Astrocyte of the cerebellum (primary cell): ENCODE measurements at places on chromosomes 2 and 18.

DNA sequence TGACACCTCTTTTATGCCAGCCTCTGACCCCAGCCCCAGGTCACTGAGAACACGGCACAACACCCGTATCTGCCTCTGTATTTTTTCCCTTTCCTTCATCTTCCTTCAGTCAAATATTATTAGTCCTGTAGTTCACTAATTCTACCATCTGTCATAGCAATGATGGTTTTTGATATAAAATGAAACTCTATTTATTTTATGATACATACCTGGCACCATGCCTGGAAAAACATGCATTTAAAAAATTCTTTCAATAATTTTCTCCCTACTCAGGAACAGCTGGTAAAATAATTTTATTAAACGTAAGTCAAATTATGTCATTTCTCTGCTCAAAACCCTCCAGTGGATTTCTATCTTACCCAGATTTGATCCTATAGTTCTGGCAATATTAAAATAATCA is 224.7 kb downstream of the CDH7 start:
- no peak for DNase-seq

DNA sequence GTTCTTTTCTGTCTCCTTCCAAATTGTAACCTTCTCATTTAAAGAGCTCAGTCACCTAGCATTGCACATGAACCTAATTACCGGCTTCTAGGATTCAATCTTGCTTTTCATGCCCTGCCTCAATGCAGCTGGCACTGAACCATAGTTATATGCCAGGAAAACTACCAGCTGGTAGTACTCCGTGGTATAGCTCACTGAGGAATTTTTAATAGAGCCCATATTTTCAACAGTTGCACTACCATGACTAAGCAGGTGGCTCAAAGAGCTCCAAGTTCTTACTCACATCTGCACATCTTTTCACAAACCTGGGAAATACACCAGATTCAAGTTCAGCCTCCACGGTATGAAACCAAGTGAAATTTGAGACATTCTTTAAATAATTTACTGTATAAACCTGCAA is 363.5 kb downstream of the GRB14 start:
- DNase-seq = no peak

- DNase-seq = no peak
These were observed 45.9 kb upstream of the ROCK2 start for GRCh38 chr2:11390399-11390658.

- DNase-seq = no peak
These were observed 3.5 kb upstream of the RNPEPL1 start for GRCh38 chr2:240564561-240565332.

DNA sequence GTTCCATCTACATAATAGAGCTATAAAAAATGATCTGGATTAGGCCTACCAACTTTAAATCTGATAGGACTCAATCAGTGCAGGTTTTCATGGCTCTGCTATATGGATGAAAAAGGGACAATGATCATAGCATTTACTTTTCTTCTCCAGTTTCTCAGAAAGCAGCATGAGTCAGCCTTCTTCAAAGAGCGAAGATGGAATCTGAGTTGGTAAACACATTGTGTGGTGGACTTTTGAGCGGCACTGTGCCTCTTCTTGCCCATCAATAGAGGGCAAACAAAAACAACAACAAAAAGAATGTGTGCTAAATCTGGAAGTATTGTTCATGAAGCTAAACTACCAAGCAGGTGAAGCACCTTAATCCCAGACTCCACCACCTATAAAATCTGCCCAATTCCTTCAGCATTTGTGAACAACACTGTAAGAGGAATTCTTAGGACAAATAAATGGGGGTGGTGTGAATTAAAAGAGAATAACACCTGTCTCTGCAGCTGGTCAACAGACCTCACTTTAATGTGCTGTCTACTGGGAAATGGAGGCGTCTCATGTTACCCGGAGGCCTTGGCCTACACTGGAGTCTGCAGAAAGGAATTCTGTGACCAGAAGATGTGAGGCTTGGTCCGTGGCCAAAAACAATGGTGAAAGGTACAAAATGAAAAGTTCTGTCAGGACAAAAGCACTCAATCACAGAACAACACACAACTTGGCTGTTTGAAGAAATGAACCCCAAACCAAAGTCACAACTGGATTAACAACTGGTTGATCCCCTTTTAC is 609.0 kb downstream of the IRS1 start:
- no peak for DNase-seq

DNA sequence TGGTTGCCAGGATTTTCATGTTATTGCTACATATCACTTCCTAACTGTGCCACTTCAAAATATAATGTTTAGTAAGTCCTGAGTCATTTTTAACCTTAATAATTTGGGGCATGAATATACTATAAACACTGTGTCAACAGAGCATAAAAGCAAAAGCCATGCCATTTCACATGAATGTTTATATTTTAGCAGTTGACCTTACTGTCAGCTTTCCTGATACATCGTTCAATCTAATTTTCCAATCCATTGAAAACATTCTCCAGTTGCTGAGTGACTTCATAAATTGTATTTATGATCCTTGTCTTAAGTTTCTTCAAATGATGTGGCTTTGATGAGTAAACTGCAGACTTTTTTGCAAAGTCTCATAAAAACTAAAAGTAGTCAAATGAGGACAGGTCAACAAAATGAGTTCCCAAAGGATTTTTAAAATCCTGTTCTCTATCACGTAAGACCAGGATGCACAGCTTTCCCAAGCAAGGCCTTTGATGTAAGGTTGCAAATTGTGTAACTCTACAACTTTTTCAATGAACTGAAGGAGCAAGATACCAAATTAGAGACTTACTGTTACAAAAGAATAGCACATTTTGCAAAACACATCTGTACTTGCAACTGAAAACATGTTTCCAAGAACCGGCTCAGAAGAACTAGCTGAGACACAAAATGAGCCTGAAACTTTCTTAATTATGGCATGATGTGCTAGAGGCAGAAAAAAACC is 117.7 kb downstream of the SATB2 start:
- DNase-seq = no peak

DNA sequence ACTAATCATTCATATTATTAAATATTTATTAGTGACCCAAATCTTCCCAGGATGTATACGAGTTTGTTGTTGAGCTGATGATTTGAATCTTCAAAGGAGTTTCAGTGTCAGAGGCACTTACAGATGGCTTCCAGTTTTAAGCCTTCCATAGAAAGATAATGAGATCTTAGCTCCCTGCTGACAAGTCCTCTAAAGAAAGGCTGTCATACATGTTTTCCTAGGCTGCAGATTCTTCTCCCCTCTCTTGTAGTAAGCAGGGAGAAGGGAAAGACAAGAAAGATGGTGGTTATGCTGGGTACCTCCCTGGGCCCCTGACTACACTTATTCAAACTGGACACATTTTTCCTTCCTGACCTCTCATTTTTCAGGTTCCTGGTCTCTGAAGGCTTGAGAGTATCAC is 8.1 kb upstream of the GAREM1 start:
- DNase-seq = no peak

GRCh38 chr2:225920621-225921220 is 521.2 kb downstream of the NYAP2 start:
- peak; percentile 83 for DNase-seq

DNA sequence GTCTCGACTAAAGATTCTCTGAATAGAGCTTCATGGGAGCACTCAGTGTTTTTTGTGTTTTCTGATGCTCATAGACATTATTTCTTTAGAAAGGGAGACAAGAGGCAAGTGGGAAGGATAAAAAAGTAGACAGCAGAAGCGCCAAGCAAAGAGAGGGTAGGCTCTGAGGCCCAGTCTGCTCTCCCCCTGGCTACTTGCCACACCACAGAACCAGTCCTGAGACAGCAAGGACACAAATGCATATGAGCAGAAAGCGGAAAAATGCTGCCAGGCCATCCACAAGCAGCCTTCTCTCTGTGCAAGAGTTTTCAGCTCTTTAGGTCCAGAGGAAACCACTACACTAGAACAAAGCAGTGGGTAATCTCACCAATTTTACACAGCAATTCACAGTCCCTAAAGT is 285.4 kb downstream of the ZNF521 start:
- DNase-seq = peak; percentile 16

DNA sequence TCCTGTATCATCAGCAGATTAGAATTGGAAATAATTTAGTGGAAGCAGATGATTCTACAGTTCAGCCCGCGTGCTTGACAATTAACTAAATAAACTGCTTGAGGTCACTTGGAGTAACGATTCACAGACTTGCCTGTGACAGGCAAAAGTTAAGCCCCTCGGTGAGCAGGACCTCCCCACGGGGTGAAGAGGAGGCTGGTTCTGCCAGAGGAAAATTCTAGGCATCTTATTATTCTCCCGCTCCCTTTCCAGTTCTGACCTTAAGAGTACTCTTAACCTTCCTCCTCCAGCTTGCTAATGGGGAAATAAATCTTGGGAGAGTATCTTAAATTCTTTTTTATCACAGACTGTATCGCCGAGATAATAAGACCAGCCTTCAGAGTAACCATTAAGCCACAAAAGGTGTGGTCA is 169.7 kb upstream of the SMAD2 start:
- no peak for DNase-seq
